ENCODE measurements at places on chromosomes 12 and 14.
A peak's percentile ranks its signal among the peaks of the same experiment; 100 is the strongest.

DNA sequence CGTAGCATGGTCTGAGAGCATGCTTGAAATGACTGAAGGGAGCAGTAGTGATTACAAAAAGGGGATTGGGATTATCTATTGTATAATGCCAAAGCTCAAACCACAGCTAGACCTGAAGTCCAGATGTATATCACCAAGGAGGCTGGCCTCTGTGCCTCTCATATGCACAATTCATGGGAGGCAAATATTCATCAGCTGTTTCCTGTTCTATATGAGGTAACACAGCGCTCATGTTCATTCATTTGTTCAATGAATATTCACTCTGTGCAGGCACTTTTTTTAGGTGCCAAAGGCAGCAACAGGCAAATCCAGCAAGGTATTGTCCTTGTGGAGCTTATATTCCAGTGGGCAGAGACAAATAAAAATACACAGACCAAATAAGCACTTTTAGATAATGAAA is 39.0 kb downstream of the CRACR2A start:
- no peak for DNase-seq

DNA sequence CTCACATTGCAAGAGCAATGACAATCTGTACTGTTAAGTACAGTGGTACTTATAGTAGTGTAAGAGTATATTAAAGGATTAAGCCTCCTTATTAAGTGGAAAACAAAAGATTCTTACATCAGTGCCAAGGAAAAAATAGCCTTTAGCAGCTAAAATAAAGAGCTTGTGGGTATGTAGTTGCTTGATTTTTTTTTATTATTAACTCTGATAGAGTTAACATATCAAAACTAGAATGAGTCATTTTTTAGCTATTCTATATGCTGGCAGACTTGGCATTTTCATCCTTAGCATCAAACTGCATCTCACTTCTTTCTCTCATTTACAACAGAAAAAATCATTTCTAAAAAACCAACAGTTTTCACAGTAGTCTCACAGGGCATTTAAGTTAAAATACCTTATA is 86.5 kb downstream of the ATP2B1 start:
- no peak for DNase-seq

DNA sequence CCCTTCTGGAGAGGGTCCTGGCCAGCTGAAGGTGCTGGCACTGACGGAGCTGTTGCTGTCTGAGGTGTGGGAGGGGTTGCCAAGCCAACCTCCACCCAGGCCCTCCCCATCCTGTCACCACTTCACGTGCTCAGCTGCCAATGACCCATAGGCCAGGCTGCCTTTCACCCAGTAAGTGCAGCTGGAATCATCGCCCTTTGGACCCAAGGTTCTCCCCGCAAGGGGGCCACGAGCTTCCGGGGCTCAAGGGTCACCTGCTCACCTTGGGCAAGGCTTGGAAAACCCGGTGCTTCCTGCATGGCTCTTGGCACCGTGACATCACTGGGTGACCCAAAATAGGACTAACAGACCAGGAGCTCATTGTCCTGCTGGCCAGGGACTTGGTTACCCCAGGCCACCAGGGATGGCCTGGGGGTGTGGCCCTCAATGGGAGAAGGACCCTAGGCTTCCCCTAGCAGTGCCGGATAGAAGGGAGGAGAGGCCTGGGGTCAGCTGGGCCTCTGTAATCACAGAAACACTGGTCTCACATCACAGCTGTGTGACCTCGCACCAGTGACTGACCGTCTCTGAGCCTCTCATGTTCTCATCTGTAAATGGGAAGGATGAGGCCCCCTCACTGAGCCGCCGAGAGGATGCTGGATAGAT is 51.3 kb downstream of the CCDC85C start:
- DNase-seq, result peak; percentile 23

- no peak for DNase-seq
These were observed 77.0 kb downstream of the DIO2 start for GRCh38 chr14:80134321-80134720.

GRCh38 chr12:103657331-103657730 is 70.3 kb downstream of the STAB2 start:
- DNase-seq, result no peak

DNA sequence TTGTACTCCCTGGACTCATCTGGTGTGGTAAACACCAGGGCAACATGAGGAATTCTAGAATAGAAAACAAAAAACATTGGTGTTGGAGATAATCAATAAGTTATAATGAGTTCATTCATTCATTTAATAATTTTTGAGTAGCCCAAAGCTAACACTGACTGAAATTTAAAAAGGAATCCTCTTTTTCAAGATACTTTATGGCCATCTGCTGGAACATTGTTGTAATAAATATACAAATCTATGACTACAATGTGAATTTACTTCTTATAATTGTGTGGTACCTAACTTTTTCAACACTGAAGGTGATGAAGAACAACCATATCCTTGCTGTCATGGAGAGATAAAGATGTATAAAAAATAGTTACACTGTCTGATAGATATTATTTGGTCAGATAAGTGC is 687.3 kb upstream of the MIS18BP1 start:
- DNase-seq, result no peak

- DNase-seq, result no peak
These were observed 354.8 kb downstream of the AEBP2 start for GRCh38 chr12:19794116-19794515.

- no peak for DNase-seq
These were observed 1.6 kb upstream of the MLXIP start for GRCh38 chr12:122076743-122077495.

DNA sequence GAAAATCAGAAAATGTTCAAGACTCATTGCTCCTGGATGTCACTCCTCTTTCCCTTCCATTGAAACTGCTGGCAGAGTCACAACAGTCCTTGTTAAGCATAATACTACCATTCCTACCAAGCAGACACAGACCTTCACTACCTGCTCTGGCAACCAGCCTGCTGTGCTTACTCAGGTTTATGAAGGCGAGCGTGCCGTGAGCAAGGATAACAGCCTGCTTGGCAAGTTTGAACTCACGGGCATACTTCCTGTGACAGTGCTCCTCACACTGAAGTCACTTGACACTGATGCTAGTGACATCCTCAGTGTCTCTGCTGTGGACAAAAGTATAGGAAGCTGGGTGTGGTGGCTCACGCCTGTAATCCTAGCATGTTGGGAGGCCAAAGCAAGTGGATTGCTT is 15.7 kb upstream of the PHETA1 start:
- DNase-seq, result no peak

DNA sequence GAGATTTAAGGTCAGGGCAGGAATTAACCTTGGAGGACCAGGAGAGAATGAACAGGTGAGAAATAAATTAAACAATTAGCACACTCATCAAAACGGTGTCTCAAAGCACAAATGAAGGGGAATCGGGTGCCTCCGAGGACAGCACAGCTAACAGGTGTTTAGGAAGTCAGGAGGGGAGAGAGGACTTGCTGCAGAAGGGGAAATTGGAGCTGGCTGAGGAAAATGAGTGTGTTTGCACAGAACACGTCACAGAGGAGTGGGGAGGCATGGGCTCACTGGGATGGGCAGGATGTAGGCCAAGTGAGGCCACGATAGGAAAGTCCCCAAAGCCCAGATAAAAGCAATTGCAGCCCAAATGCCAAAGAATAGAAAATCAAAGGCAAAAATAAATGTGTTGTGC is 121.7 kb downstream of the ZNF664 start:
- no peak for DNase-seq

- DNase-seq, result no peak
These were observed 8.8 kb downstream of the ART4 start for GRCh38 chr12:14834509-14834908.

DNA sequence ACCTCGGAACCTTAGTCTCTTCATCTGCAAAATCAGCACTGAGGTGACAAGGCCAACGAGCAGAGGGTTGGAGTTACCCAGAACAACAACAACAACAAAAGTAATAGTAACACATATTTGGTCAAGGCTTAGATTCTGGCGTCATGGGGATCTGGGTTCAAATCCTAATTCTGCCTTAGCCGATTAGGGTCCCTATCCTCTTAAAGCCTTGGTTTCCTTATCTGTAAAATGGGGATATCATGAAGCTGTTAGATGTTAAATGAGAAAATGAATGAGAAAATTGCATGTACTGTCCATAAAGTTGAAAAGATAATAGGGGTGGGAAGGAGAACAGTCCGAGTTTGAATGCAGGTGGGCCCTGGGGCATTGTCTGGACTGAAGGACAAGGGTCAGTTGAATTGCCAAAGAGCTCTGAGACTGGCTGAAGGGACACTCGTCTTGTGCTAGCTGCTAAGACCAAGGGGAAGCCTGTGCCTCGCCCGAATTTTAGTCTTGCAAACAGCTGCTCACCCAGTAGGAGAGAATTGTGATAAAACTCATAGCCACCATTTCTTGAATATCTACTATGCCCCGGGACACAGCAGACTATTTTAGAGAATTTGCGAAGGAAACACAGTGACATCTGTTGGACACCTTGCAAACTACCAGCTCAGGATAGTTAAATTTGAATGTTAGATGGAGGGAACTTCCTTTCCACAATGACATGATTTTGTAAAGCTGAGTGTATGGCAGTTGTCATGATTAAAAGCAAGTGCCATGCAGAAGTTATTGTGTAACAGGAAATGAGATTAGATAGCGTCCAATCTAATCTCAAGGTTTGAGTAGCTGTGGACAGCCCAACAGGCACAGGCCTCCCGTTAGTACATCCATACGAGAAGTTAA is 6.8 kb upstream of the HNF1A start:
- DNase-seq, result peak; percentile 70

DNA sequence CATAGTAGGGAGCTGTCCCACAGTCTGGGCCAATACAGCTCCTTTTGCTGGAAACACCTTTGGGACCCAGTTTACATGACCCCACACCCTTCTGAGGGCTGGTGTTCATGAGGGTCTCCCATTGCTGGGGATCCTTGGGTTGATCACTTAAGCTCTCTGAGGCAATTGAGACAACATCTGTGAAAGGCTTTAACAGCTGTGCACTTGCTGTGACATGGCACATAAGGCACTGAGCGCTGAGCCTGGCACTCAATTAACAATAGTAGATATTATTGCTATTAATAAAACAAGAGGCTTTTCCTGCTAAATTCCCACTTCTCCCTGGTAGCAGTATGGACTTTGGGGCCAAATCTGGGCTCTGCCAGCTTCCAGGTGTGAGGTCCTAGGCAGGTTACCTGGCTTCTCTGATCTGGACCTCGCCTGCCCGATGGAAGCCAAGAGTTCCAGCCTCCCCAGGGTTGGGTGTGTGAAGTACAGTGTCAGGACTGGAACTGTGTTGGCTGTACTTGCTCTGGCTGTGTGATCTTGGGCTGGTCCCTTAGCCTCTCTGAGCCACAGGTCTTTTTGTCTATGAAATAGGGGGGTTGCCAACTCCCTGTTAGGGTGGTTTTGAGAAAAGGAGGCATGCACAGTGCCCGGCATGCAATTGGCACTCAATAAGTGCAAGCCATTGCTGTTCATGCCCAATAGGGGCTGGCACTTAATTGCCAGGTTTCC is 3.1 kb downstream of the SH2B3 start:
- no peak for DNase-seq

DNA sequence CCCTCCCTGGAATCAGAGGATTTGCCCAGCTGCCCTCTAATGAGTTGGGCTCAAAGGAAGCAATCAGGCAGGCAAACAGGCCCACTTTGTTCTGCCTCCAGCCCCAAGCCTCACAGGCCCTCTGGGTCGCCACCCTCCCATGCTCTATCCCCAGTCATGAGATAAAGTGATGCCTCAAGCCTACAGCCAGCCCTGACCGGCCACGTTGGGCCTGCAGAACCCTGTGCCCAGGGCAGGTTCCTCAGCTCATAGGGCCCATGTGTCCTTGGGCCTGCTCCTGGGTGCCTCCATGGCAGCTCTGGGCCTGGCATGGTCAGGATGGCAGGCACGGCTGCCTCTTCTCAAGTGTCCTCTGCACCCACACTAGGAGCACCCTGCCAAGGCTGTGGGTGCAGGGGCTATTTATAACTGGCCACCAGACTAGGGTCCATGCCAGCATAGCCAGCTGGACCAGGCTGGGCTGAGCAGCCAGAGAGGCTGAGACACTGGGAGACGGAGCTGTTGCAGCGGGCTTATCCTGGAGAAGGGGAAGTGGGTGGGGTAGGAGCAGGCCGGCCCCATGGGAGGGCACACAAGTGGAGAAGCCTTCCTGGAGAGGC is 20.2 kb downstream of the HDAC7 start:
- no peak for DNase-seq

DNA sequence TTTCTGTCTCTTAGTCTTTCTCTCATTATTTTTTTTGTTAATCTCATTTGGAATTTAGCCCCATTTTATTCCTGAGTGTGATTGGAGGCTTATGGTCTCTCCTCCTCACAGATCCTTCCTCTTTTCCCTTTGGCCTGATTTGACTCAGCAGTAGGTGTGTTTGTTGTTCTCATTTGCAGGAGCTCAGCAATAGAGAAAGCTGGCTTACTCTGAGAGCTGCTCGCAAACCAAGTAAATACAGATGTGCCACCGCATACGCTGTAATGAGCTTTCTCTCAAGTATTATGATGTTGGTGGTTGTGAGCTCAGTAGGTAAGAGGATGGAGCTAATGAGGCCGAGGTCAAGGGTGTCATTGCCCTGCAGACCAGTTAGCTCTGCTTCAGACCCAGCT is 206.5 kb downstream of the ETV6 start:
- DNase-seq, result no peak

GRCh38 chr12:31773223-31773750 is 44.5 kb upstream of the AMN1 start:
- no peak for DNase-seq

GRCh38 chr12:40336573-40337199 is 111.9 kb downstream of the LRRK2 start:
- peak; percentile 34 for DNase-seq

GRCh38 chr14:75461303-75461702 is 33.5 kb downstream of the JDP2 start:
- DNase-seq, result no peak

DNA sequence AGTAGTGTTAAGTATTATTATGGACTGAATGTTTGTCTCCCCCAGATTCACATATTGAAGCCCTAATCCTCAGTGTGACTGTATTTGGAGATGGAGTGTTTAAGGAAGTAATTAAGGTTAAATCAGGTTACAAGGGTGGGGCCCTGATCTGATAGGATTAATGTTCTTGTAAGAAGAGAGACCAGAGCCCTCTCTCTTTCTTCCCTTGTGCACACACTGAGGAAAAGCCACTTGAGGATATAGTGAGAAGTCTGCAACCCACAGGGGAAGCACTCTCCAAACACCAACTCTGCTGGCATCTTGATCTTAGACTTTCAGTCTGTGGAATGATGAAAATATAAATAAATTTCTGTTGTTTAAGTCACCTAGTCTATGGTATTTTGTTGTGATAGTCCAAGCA is 2.2 kb upstream of the KLRG1 start:
- DNase-seq, result no peak

- DNase-seq, result peak; percentile 1
These were observed 480.7 kb upstream of the RGS6 start for GRCh38 chr14:71451501-71451900.

DNA sequence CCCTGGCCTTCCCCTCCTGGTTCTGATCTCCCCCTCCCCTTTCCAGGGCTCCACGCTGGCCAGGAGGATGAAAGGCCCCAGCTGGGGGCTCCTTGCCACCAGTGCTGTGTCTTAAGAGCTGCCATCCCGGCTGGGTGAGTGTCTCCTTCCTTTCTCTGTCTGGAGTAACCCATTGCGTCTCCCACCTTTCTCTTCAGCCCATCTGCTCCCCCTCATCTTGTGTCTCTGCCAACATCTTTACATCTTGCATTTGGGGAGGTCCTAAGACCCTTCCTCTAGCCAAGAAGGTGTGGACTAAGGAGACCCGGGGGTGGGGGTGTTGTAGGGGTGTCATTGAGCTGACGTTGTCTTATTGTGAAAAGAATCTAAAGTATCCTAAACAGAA is 505 bp downstream of the BCL2L2 start:
- no peak for DNase-seq
